Activated CD8-positive, alpha-beta T cell treated with anti-CD3 and anti-CD28 coated beads for 36 hours (primary cell): ENCODE measurements at places on chromosomes 7 and 10. TPM values are rescaled to one million over a fixed set of nuclear protein-coding genes. Genes with fewer than 3 reads are reported as not detected.

DNA sequence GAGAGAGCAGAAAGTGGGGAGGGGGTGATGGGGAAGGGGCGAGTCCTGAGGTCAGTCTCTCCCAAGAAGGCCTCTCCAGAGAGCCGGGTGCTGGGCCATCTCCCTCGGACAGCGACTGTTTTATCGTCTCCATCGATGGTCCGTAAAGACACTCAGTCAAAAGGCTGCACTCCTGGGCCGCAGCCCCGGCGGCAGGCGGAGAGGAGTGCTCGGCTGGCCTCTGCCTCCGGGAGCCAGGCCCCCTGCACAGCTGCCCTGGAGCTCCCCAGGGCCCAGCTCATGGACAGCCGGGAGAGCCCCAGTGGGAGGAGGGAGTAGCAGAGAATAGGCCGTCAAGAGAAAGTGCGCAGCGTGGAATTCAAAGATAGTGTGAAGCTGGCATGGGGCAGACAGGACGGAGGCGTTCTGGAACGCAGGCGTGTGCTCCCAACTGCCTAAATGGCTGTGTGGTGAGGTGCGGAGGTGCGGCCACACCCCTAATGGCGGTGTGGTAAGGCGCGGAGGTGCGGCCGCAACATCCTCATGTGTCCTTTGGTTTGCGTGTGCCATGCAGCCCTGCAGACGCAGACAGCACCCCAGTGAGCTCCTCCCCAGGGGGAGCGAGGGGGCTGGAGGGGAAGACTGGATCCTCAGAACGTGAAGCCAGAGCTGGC lies 477.5 kb upstream of the FOXK1 start:
- peak; percentile 16 for DNase-seq

DNA sequence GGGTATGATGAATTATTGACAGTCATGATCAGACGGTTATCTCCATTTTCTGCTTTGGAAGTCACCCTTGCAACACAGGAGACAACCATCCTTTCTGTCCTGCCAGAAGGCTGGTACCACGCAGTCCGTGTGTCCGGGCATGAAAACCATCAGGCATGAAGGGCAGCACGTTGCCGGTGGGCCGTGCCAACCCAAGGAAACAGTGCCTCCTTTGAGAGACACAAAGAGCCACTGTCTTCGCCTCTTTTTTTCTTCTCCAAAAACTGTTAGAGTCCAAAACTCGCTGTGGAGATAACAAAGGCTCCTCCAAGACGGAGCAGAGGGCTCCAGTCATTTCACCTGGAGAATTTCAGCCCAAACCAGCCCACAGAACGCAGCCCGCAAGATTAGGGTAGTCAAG lies 60.4 kb upstream of the ARHGAP21 start:
- DNase-seq = no peak

DNA sequence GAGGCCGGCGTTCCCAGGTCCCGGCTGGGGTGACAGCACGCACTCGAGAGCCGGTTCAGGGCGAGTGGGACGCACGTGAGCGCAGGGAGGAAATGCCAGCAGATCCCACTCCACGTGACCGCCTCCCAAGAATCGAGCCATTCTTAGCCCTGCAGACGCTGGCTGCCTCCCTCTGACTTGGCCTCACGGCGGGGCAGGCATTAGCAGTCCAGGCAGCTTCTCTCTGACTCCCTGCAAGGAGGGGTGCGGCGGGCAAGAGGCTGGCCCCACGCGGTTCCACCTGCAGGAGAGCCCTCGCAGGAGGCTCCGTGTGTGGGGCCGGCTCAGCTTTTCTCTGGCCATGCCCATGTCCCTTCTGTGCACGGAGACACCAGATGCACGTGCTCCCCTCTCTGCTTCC lies 10.1 kb downstream of the GPR146 start:
- no peak for DNase-seq

ANKRD1 gene
- not detected for total RNA-seq

COL17A1 gene
- not detected for total RNA-seq

- DNase-seq = no peak
These were observed 483.0 kb downstream of the PLXDC2 start for GRCh38 chr10:20299034-20299736.

MRM2 gene
- total RNA-seq = 30.3 TPM

GRCh38 chr10:95906677-95907455 lies 909 bp upstream of the CC2D2B start:
- peak; percentile 69 for DNase-seq

GRCh38 chr7:32259931-32260596 lies 189.9 kb upstream of the PDE1C start:
- no peak for DNase-seq

- DNase-seq = no peak
These were observed 107.9 kb upstream of the FAM180A start for GRCh38 chr7:135856356-135857144.

MARVELD1 gene
- 2.3 TPM for total RNA-seq

GRCh38 chr10:24707445-24707844 lies 16.2 kb downstream of the ARHGAP21 start:
- peak; percentile 14 for DNase-seq

GRCh38 chr7:100166317-100166940 lies 2.0 kb downstream of the GAL3ST4 start:
- peak; percentile 76 for DNase-seq

DNA sequence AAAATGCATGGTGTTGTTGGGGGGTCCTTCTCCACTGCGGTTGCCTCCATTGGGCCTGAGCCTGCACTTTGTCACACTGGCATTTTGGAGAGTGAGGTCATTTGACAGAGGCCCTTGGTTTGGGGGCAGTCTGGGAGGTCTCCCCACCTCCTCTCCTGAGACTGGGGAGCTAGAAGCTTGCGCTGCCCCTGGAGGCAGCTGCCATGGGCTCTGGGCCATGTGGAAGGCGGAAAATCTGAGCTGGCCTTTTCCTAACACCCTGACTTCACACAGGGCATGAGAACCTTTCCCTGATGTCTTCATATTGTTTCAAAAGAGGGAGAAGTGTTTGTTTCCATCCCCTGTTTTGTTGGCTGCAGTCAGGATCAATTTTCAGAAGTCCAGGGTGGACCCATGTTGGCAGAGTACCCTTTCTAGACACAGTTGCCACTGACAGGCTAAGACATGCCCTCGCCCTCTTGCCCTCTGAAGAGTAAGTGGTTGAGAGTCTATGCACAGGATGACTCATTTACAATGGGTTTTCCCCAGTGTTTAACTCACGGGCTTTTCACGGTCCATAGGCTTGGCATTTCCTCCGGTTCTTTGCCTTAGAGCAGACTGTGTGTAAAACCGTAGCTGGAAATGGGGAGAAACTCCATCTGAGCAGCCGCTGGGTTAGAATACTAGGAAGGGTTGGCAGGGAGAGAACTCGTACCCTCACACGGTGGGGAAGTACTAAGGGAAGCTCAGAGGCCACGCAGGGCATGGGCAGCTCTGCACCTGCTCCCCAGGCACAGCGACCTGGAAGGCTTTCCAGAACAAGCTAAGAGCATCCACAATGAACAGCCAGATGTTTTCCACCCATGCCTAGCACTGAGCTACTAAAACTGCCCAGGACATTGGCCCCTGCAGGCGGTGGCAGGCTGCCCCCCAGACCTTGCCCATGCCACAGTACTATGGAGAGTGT lies 655.0 kb downstream of the SDK1 start:
- DNase-seq = peak; percentile 45

DNA sequence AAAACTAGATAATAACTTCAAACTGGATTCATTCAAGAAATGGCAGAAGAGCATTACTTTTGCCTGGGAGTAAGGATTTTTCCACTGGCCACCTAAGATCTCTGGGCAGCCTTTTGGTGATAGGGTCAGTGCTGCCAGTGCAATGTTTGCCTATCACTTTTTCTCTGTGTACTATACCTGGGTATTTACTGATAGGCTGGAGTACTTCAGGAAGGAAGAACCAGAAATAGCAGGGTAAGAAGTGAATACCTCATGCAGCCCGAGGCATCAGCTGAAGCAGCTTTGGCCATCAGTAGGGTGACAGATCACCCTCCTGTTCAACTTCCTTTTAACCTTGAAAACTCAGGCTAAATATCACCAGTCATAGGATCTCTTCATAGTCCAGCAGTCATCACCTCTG lies 5.5 kb upstream of the PAPSS2 start:
- DNase-seq = no peak

MACC1 gene
- total RNA-seq = 0.14 TPM

DNA sequence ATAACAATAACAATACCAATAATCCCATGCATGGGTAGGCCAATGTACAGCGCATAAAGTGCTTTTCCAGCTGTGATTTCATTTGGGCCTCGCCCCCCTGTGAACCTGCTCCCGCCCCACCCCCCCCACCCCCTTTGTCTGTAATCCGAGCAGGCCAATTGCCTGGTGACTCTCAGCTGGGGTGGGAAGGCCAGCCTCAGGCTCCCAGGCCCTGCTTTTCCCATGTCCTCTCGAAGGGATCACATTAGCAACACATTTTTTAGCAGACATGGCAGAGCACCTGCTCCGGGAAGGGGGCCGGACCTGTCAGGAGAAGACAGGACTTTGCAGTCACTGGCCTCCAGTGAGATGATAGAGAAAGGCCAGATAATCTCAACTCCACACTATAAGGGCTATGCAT lies 439.3 kb downstream of the RPS24 start:
- DNase-seq = no peak

- DNase-seq = no peak
These were observed 103.0 kb downstream of the ITIH5 start for GRCh38 chr10:7563770-7564169.

GRCh38 chr7:7948232-7948631 lies 20.4 kb upstream of the GLCCI1 start:
- DNase-seq = no peak

FANK1 gene
- total RNA-seq = 0.58 TPM

- no peak for DNase-seq
These were observed 27.2 kb downstream of the CDH23 start for GRCh38 chr10:71423901-71424300.

GRCh38 chr7:152931633-152932032 lies 172.1 kb downstream of the ACTR3B start:
- DNase-seq = no peak

AOC1 gene
- total RNA-seq = not detected

DNA sequence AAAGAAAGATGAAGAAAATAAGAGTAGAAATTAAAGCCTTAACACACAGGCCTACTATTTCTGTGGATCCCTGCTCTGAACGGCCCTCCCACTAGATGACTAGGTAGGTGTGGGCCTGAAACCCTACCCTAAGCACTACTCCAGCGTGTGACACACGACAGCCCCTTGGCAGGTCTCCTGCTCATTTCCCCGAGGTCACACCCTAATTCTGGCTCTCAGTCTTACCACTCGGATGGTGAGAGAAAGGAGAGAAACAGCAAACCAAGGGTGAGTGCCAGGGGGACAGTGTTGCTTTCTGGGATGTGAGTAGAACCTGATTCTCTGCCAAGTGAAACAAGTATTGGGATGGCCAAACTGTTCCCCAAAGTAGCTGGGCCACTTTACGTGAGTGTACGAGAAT lies 12.1 kb downstream of the GALNTL5 start:
- DNase-seq = no peak

DNA sequence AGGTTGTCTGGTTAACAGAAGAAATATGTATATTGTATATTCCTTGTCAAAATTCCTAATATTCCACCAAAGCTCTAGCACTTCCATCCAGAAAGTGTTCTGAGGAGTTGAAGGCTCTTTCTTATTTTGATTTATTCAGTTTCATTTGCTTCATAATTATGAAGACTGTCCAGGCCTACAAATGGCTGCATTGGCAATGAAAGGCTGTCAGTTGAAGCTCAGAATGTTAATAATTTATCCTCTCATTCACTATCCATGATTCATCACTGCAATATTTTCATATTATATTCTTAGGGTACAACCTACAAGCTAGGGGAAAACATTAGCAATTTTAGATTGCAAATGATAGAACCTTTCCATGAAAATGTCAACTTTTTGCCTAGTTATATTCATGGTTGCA lies 57.3 kb downstream of the ARID5B start:
- no peak for DNase-seq
